Effector memory CD8-positive, alpha-beta T cell (primary cell): ENCODE measurements at places on chromosomes 3 and 15.
A peak's percentile ranks its signal among the peaks of the same experiment; 100 is the strongest.

- peak overlapping the region; percentile 89 for H3K4me3 ChIP-seq
- peak; percentile 56 for DNase-seq
- no peaks in the 10 kb centered on the region for H3K27me3 ChIP-seq
Measured at GRCh38 chr3:45593708-45594601, 596 bp upstream of the LIMD1 start.

GRCh38 chr15:71811752-71812735 is 1.7 kb downstream of the NR2E3 start:
- no peaks in the 10 kb centered on the region for H3K4me1 ChIP-seq
- H3K4me3 ChIP-seq = no peak overlapping the region
- H3K36me3 ChIP-seq = no peaks in the 10 kb centered on the region
- H3K27ac ChIP-seq = no peak overlapping the region

DNA sequence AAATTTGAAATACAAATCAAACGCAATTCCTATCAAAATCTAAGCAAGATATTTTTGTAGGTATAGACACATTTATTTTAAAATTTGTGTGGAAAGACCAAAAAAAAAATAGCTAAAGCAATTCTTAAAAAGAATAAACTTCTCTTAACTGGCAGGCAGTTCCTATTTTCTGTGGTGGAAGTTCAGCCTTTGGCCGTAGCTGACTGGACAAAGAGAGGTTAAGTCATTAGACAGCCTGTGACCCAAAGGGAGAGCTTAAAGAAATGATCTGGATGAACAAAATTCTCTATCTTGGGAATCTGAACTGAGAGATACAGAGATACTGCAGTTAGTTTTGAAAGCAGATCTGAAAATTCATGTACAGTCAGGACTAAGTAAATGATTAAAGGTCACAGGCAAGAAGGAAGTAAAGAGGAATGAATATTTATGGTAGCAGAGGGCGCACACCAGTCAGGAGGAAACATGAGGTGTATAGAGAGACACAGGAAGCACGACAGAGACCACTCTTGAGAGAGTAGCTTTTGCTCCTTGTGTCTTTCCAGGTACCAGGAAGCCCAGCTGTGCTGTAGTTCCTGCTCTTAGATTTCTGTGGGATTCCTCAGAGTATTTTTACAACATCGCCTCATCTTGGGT is 57.5 kb downstream of the TPRG1 start:
- no peaks in the 10 kb centered on the region for H3K36me3 ChIP-seq
- no peak for DNase-seq
- no peaks in the 10 kb centered on the region for H3K27me3 ChIP-seq
- no peak overlapping the region for H3K4me3 ChIP-seq

DNA sequence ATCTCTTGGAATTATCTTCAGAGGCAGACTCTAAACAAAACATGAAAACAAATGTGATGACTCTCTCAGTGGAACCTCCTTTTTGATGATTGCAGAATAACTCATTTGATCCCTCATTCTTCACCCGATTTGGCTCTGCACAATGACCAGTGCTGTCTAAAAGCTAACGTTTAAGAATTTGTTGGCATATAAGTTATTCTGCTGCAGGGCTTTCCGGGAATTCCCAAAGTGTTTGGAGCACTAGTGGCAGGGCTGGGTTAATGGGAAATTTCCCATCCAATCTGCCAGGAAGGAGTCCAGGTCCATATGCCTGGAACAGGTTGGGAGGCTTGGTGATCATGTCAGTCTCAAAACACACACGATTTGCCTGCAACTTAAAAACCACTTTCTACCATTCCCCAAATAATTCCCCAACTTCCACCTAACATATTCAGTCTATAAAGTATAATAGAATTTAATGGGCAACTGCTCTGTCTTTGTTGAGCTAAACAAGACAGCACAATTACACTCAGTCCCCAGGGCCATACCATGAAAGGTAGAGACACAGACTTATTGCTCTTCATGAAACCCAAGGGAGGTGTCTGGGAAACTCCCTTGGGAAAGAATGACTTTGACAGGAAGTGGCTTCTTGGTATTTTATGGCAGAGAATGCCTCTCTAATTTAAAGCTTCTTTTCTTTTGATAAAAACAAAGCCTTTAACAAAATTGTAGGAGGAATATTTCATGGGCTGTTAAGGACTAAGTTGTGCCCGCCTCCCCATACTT is 38.0 kb downstream of the ARRDC4 start:
- no peak for DNase-seq
- peaks cover 3% of the 10 kb centered on the region for H3K4me1 ChIP-seq
- H3K4me3 ChIP-seq = no peak overlapping the region
- no peaks in the 10 kb centered on the region for H3K36me3 ChIP-seq

DNA sequence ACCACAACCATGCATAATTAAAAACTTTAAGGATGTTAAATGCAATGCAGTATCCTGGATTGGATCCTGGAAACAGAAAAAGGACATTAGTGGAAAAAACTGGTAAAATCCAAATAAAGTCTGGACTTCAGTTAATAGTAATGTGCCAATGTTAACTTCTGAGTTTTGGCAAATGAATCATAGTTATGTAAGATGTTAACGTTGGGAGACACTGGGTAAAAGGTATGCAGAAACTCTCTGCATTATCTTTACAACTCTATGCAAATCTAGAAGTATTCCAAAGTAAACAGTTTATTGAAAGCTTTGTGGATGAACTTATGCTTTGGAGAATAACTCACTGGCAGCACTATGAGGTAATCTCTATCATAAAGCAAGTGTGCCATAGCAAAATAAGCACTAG is 357.4 kb downstream of the RORA start:
- no peaks in the 10 kb centered on the region for H3K4me1 ChIP-seq
- DNase-seq = no peak
- no peaks in the 10 kb centered on the region for H3K36me3 ChIP-seq
- no peaks in the 10 kb centered on the region for H3K27me3 ChIP-seq
- H3K27ac ChIP-seq = no peak overlapping the region

- peaks cover 34% of the 10 kb centered on the region for H3K27me3 ChIP-seq
- no peak overlapping the region for H3K4me3 ChIP-seq
- no peaks in the 10 kb centered on the region for H3K4me1 ChIP-seq
- DNase-seq = no peak
- H3K27ac ChIP-seq = no peak overlapping the region
Measured at GRCh38 chr3:126538966-126539365, 15.0 kb downstream of the CHST13 start.
